ENCODE measurements at places on chromosomes 3 and 15.

- no peak for DNase-seq
These were observed 66.9 kb downstream of the PRICKLE2 start for GRCh38 chr3:64158334-64158733.

DNA sequence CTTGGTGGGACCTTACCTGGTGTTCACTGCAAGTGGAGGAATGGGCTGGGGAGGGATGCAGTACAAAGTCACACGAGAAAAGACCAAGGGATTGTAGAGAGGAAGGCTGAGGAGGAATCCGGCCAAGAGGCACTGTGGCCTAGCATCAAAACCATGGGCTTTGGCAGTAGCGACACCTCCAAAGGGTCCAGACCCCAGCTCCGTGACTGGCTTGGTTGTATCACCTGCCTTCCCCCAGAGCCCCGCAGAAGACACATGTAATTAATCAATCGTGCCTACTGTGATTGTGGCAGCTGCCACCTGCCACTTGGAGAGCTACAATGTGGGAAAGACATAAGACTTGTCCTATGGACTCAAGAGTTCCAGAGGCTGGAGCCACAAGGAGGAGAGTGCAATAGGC lies 54.7 kb downstream of the ST8SIA2 start:
- no peak for DNase-seq

GRCh38 chr3:30686176-30686575 lies 79.8 kb downstream of the TGFBR2 start:
- no peak for DNase-seq

DNA sequence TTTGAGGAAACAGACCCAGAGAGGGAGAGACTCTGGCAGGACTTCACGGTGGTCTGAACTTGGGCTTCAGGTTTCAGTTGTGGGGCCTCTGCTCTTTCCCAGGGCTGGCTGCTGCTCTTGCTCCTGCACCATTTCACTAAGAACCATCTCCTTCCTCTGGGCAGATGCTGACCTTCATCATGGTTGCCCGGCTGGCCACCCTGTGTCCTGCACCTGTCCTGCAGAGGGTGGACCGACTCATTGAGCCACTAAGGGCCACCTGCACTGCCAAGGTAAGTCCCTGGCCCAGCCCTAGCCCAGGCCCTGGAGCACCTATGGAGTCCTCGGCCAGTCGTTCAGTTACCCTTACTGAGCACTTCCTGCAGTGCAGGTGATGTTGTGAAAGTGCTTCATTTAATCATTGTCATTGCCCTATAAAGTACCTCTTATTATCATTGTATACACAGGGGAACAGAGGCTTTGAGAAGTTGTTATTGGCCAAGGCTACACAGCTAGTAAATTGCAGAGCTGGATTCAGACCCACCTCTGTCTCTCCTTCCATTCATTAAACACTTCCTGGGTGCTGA lies 10.0 kb downstream of the RPL32 start:
- no peak for DNase-seq

DNA sequence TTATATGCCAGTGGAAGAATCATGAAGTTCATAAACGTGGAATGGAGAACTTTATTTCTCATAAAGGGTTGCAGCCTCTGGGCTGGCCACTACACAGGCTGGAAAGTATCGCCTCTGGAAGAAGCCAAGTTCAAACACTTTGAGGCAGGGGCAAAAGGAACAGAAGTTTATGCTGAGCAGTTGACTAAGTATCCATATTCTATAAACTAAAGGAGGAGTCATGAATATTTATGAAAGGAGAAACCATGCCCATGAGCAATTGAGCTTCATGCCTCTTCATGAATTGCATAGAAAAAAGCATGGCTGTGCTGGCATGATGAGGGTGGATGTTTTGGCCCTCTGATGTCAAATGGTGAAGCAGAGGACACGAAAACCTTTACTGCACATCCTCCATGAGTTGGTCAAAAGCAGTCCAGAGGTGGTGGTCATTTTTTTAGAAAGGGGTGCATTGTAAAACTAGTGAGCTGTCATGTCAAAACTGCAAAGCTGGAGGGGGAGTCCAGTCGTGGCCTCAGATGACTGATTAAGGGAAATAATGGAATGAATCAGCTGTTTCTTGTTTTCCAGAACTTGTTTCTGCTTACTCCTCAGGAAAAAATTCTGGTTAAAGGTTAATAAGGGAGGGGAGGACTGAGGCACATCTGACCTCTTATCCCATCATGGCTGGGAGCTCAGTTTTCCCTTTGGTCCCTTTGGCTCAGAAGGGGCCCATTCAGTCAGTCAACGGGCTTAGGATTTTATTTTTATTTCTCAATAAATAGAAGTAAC lies 276.7 kb downstream of the CHL1 start:
- DNase-seq: no peak

Data from stimulated activated CD8-positive, alpha-beta memory T cell treated with anti-CD3 and anti-CD28 coated beads, Interleukin-4, amount 100 ng/mL, for 1 hour (primary cell).